ENCODE measurements at places on chromosomes 13 and 19.

DNA sequence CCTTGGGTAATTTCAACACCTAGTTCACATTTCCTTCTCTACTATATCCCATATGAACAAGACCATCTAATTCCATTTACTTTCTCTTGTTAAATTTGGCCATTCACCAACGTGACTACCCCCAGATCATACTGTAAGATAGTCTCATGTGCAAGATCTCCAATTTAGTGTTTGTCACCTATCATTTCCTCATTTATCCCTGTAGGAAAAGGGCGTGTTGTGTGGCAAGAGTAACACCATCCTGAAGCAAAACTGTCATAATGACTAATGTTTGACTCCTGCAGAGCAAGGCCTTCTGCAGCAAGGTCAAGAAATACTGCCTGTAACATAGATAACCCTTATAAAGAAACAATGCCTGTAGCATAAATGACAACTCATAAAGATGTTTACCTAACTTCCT lies 51.3 kb downstream of the SUCLA2 start:
- no peak for DNase-seq

DNA sequence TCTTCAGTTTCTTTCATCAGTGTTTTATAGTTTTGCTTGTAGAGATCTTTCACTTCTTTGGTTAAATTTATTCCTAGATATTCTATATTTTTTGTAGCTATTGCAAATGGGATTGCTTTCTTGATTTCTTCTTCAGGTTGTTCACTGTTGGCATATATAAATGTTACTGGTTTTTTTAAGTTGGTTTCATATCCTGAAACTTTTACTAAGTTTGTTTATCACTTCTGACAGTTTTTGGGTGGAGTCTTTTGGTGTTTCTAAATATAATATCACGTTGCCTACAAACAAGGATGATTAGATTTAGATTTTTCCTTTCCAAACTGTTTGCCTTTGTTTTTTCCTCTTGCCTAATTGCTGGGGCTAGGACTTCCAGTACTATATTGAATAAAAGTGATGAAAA lies 109.7 kb downstream of the PAN3 start:
- no peak for DNase-seq

GRCh38 chr19:35715981-35716800 lies 1.6 kb upstream of the KMT2B start:
- DNase-seq = no peak

GRCh38 chr13:84566780-84567179 lies 684.5 kb upstream of the SLITRK1 start:
- DNase-seq = no peak

DNA sequence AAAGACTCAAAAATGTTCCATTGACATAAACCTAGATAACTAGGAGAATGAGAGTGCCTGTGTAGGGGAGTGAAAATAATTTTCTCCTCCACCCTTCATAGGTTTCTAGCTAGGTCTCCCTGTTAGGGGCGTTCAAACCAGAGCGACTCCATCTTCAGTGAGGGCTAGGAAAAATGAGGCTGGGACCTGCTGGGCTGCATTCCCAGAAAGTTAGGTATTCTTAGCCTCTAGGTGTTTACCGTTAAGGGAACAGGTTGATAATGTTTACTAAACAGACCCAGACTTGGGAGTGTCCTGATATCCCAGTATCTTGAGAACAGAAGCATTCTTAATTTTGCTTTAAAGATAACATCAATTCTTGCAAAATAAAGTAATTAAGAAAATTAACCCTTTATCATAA lies 20.1 kb downstream of the PABPC3 start:
- no peak for DNase-seq

DNA sequence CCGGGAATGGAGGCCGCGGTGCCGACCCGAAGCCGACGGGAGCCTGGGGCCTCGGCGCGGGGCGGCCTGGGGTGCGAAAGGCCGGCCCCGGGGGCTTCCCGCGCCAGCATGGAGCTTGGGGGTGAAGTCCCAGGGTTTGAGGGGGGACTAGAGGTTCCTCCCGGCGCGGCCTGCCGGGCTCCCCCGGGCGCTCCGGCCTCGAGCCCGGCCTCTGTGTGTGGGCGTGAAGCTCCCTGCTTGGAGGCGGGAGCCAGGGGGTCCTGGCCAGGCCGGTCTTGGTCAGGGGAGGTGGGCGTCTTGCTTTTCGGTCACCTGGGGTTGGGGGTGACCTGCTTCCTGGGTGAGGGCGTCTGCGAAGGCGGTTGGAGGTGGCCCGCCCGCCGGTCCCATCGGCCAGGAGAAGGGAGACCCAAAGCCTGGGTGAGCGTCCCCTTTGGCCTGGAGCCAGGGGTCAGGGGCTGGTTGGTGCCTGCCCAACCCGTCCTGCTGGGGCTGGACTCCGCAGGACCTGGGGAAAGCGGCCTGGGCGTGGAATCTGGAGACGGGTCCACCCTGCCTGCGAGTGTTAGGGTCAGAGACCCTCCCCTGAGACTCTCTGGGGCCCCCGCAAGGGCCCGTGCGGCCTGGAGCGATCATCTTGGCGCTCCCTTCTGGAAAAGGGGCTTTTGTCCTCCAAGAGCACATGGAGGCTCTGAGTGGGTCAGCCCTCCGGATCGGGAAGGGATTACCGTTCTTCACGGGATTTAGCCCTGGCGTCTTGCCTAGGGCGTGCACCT lies 535 bp downstream of the BSG start:
- peak; percentile 50 for DNase-seq

DNA sequence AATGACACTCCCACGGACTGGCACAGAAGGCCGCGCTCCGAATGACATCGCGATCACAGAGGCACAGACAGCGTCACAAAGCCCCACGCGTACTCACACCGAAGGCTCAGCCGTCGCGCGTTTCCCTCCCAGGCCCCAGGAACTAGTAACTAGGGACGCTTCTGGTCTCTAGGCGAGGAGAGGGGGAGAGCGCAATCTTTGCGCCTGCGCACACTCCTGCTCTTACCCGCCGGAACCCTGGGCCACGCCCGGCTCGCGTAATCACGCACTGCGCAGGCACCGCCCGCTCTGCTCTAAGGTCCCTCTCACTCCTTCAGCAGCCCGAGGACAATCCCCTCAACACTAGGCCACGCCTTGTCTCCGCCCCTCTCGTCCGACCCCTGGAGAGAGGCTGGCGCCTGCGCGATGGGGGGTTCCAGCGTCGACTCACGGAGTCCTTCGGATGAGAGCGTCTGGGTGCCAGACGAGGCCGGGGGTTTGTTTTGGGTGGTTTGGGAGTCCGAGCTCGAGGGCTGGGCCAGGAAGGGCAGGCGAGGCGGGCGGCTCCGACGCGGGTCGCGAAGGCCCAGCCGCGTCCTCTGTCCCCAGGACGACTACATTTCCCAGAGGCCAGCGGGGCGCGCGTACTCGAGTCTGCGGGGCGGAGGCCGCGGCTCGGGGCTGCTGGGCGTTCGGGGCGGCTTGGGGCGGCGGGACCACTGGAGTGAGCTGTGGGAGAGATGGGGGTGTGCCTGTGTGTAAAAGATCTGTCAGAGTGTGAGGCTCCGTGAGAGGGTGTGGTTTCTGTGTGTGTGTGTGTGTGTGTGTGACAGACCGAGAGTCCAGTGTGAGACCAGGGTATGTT lies at the start of gene ZNF471:
Gene ZNF471, plus strand, starts transcription at position 410 of the 844 bp plus-strand sequence. CDS start 3,717 bp downstream, outside the sequence.
- DNase-seq = peak; percentile 97

DNA sequence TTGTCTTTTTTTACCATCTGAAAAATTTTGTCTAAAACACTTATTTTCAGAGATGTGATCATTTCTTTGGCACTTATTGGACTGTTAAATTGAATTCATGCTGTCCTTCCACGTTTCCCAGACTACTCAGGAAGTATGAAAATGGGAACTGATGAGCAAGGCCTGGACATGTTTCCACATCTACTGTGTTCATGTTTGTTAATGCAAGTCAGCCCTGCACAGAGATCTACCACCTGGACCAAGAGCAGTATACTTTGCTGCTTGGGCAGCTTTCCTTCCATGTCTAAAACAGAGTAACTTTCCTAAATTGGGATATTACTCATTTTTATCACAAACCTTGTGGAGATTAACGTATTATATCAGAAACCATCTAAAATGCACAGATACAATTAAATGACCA lies 687.4 kb downstream of the DIAPH3 start:
- no peak for DNase-seq

GRCh38 chr19:53772943-53773342 lies 51.2 kb downstream of the NLRP12 start:
- DNase-seq = peak; percentile 38

- DNase-seq = peak; percentile 4
These were observed 111.3 kb upstream of the PCDH9 start for GRCh38 chr13:67341406-67341805.

- peak; percentile 65 for DNase-seq
These were observed 11.6 kb downstream of the PARP4 start for GRCh38 chr13:24500977-24501376.

- DNase-seq = no peak
These were observed 9.6 kb upstream of the BCL3 start for GRCh38 chr19:44738603-44739558.

DNA sequence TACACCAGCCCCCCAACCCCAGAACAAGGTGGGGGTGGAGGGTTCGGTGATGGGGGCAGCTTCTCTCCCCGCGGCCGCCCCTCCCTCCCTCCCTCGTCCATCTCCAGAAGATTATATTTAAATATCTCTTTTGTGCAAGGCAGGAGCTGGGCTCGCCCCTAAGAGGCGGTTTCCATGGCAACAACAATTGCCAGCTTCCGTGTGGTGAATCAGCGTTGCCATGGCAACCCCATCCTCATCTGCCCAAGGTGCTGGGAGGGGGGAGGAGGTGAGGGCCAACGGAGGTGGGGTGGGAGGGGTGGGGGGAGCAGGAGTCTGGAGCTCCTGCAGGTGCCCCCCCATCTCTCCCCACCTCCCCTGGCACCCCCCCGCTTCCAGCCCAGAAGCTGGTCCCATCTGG lies 46.4 kb downstream of the CELF5 start:
- DNase-seq = peak; percentile 48

All from mammary epithelial cell (primary cell).